ENCODE measurements at places on chromosomes 1 and 21.

DNA sequence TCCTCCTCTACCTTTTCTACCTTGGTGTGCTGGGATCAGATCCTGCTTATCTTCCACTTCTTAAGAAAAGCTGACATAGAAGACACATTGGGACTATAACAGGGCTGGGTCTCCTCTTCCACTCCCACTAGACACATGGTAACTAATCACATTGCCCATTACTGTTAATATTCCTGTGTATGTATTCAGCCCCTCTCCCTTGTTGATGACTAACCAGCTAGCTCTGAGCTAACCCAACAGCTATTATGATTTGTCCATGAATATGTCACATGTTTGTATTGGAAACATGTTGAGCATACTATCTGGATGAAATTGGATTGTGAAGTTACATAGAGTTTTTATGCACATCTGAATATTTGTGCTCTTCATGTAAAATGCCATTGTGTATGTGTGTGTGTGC lies 52.9 kb downstream of the MPZL1 start:
- DNase-seq = no peak

GRCh38 chr1:158059984-158060383 lies 66.5 kb downstream of the KIRREL1 start:
- no peak for DNase-seq

- DNase-seq = no peak
Observed at GRCh38 chr21:37459575-37459974, 93.0 kb downstream of the DYRK1A start.

GRCh38 chr1:239831577-239832355 lies 259.9 kb upstream of the FMN2 start:
- DNase-seq = no peak

DNA sequence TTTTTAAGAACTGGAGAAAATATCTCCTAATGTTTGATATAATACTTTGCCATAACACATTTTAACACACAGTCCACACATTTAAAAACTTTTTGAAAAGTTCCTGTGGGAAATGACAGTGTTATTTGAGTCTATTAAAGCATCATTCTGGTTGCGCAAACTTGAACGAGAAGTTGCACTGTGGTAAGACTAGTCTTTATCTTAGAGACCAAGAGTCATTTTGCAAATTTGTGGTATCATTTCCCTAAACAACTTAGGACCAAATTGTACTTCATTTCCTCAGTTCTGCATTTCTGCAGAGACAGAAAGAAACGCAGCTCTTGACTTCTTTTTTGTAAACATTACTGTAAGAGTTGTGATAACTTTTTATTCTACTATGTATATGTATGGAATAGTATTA lies at the start of gene RGS18:
TSS of gene RGS18 (plus strand) at position 282 of the 400 bp plus-strand sequence. CDS start 176 bp downstream, outside the sequence.
- no peak for DNase-seq

GRCh38 chr21:39094847-39095579 lies 88.2 kb downstream of the PSMG1 start:
- no peak for DNase-seq

GRCh38 chr1:66439031-66439740 lies 94.8 kb upstream of the SGIP1 start:
- DNase-seq = peak; percentile 21

DNA sequence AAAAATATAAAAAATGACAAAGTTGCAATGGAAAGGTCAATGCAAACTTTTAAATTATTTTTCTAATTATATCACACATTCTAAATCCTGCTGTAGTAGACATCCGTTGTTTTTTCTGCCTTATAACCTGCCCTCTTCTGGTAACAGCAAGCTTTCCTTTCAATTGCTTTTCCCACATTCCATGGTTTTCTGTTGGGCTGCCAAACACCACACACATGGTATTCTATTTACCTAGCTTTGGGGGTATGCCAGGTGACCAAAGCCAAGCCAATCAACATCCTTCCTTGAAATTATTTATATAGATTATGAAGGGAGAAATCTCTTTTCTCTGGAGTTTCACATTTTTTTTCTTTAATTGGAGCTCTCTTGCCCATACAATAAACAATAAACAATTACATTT lies 3.4 kb upstream of the LAMC1 start:
- DNase-seq = no peak

GRCh38 chr1:31183927-31184554 lies 55.6 kb downstream of the NKAIN1 start:
- DNase-seq = peak; percentile 40

- DNase-seq = no peak
Observed at GRCh38 chr21:44006656-44007055, 5.5 kb upstream of the TRAPPC10 start.

GRCh38 chr1:197319631-197320030 lies 51.6 kb downstream of the CRB1 start:
- no peak for DNase-seq

DNA sequence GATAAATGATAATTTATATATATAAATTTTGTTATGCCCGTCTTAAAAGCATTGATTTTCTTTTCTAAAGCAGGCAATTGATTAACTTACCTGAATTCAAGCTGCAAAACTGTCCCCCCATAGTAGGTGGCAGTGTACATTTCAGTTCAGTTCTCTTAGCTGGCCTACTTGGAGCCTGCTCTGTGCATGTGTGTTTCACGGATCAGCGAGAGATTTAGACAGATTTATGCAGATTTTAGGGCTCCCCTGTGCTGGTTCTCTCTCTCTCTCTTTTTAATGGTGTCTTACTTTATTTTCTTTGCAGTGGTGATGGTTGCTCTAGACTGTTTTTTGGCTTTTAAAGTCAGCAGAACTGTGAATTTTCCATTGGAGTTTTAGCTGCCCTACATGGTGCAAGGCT lies 30.7 kb downstream of the CLIC4 start:
- DNase-seq = no peak

DNA sequence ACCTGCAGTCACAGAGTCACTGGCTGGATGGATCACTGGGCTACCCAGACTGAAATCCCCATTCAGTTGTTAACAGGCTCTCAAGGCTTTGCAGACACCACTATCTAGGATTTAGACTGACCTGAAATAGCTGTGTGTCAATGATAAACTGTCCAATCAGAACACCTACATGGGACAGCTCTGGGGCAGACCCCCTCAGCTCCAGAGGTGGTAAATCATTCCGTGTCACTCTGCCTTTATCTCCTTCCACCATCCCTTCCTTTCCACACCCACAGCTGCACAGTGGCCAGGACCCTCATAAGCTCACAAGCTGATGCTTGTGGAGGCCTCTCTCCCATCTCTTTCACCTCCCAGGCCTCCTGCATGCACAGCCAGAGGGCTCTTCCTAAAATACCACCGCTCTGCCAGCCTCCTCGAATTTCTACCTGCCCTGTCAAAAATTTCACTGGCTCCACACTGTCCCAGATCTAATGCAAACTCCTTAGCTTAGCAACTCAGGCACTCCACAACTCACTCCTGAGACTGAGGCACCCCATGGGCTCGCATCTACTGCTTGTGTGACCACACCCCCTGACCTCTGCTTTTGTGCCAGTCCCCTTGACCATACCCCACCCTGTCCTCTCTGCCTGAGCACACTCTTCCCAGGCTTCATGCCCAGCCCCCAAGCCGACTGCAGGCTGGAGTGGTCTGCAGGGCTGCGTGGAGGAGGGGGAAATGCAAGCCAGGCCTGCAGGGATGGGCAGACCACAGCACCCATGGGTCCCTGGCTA lies 5.8 kb downstream of the CAPZB start:
- no peak for DNase-seq

GRCh38 chr1:209102120-209102519 lies 481.4 kb upstream of the CAMK1G start:
- DNase-seq = no peak

DNA sequence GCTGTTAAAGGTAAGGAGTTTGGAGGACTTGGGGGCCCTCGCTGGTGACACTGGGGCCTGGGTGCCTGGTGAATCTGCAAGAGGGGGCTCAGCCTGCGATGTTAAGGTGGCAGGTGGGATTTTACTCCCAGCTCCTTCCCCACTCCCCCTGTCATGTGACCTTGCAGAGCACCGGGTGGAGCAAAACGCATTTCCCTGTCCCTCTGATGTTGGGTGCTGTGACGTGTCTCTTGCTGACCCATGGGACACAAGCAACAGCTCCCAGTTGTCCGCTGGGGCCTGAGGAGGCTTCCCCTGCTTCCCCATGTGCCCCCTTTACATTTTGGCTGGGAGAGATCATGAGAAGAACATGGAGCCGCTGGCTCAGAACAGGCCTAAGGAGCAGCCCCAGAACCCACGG lies 319.0 kb downstream of the MATN1 start:
- no peak for DNase-seq

DNA sequence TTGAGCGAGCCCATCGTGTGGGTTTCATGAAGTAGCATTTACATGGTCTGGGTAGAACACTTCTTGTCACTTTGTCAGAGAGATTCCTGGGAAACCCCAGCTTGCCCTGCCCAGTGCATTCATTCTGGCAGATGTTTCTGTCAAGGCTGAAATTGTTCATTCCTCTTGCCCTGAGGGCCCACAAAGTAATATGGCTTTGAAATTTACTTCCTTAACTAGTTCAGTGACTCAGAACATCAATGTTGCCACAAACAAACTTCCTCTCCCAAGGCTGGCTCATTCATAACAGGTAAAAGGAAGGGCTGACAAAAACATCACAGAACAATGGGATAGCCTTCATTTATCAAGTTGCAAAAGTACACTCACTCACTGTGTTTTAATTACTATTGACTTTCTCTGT lies 5.0 kb upstream of the KIAA0040 start:
- no peak for DNase-seq

- DNase-seq = no peak
Observed at GRCh38 chr21:32330784-32331311, 32.2 kb downstream of the MRAP start.

DNA sequence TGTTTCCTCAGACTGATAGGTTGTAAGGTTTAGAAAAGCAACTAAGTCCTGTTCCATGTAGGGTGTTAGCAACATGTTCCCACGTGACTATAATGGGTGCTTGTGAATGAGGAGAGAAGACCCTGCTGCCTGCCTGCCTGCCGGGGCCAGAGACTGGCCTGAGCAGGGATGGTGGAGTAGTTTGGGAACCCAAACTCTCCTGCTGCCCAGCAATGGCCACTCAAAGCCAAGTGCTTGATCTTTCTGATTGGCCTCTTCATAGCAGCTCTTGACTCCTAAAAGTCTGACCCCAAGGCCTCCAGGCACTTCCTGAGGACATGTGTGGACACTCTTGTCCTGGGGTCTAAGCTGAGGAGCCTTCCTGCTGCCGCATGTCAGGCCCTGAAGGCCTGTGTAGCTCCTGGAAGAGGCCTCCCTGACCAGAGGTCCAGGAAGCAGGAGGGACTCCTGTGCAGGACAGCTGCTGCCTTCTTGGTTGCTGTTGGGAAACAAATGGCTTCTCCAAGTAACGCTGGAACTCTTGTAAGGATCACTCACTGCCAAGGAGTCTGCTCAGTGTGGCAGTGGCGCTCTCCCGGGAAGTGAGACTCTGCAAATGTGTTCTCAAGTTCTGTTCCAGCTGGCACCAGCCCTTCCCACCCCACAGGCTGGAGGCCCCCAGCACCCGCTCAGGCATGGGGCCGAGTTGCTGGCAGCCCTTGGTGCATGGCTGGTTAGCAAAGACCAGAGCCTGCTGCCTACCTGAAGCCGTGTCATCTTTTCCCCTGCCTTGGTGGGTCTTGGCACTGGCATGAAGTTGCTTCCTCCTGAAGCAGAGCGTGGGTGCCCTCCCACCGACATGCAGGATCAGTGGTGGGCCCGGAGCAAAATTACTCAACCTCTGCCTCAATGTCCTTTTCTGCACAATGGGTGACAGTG lies 35.5 kb downstream of the MAN1C1 start:
- DNase-seq = no peak

GRCh38 chr1:2025491-2025981 lies 6.4 kb downstream of the GABRD start:
- no peak for DNase-seq

GRCh38 chr1:246506674-246507481 lies at the start of gene SMYD3:
SMYD3 (minus strand) TSS chr1:246507279.
- DNase-seq = peak; percentile 91

DNA sequence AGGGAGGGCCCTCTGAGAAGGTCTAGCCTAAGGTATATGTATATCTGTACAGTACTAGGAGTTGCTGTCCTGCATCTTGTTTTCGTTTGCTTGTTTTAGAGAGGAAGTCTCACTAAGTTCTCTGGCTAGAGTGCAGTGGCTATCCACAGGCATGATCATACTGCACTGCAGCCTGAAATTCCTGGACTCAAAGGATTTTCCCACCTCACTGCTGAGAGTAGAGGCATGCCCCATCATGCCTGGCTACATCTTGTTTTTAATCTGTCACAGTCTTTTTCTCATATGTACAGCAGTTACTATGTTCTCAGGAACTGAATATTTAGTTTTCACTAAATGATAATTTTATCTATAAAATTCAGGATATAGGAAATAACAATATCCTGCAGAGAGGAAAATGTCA lies 15.3 kb upstream of the PYHIN1 start:
- no peak for DNase-seq

GRCh38 chr1:54361342-54361741 lies 44.9 kb downstream of the SSBP3 start:
- no peak for DNase-seq

GRCh38 chr1:24020025-24020424 lies 39.9 kb upstream of the SRSF10 start:
- DNase-seq = no peak

DNA sequence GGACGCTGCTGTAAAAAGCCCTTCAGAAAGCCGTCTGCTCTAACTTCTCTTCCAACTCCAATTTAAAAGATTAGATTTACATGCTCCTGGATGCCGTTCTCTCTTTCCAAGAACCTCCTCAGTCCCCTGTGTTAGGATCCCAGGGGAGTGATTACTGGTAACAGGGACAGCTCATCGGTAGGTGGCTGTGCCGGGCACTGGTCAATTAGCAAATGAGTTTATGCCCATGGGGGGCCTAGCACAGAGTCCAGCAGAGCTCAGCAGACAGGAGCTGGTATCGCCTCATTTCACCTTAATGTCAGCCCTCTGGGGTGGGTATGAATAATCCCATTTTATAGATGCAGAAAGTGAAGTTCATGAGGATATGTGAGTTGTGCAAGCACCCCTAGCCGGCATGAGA lies 191.9 kb downstream of the GRIK3 start:
- DNase-seq = no peak

DNA sequence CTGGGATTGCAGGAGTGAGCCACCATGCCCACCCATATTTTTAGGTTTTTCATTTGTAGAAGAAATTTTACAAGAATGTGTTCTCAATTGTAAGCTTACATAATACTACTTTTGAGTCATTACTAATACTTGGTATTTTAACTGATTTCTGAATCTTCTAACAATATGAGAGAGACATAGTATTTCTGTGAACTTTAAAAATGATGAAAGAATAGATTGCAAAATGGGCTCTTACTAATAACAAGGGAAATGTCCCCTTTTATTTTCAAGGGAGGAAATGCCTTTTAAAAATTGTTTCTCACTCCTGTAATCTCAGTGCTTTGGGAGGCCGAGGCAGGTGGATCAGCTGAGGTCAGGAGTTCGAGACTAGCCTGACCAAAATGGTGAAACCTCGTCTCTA lies 5.9 kb downstream of the AGO3 start:
- DNase-seq = no peak

GRCh38 chr1:44239331-44239960 lies 26.2 kb downstream of the DMAP1 start:
- DNase-seq = no peak

All from MM.1S (cell line).